AG09319 (cell line): ENCODE measurements at places on chromosomes 11 and 22.

- DNase-seq = no peak
These were observed 136.9 kb upstream of the SYT13 start for GRCh38 chr11:45423036-45423435.

DNA sequence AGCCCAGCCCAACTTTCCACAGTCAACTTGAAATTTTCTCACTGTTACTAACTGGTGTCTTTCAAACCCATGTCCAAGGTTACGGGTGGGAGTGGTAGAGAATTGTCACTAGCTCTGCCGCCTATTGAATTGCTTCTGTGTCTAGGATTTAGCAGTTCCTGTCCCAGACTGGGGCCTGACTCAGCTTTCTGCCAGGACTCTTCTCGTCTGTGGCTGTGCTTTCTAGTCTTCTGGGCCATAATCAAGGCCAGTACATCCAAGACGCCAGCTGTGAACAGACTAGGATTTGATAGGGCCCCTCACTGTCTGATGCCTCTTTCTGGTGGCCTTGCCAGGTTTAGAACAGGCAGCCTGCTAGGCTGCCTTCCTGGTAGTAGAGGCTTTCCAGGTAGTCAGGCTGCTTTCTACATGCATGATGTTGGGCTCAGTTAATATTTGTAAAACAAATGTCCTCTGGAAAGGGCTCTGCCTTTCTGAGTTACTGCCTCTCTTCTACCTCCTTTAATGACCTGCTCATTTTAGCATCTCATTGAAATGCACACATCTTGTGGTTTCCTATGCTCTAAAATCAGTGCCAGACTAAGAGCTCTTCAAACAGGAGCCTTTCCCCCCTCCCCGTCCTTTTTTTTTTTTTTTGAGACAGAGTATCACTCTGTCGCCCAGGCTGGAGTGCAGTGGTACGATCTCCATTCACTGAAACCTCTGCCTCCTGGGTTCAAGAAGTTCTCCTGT lies 13.1 kb upstream of the HIKESHI start:
- no peak for DNase-seq

DNA sequence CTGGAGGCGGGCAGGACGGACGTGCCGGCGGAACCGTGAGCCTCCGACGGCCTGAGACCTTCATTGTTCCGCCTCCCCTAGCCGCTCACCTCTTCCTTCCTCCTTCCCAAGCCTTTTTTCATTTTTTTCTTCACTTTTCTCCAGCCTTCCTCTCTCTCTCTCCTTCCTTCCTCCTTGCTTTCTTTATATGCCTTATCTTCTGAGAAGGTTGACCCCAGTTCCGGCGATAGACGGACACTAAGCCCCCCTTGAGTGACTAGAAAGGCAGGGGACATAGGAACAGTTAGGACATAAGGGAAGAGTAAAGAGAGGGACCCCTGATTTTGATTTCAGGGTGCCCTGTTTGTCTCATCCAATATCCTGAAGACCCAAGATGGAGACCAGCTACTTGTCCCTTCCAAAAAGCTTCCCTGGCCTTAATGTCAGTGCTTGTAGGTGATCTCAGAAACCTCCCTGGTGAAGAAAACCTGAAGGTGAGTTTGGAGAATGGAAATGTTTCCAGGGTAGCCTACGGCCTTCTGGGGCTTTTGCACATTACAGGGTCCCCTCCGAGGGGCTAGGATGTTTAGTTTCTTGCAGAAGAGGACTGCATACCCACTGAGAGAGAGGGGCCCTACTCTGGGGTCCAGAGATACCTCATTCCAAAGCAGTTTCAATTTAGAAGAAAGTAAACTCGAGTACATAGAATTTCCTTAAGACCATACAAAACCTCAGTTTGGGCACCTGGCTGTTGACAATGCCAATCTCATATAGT lies 3.5 kb downstream of the ADM start:
- no peak for DNase-seq

GRCh38 chr11:61134801-61135257 lies 26.4 kb downstream of the VPS37C start:
- no peak for DNase-seq

- DNase-seq = no peak
These were observed 363.6 kb downstream of the TTC28 start for GRCh38 chr22:28316014-28316413.
